H1 (cell line): ENCODE measurements at places on chromosomes 16 and 17. TPM values are rescaled to one million over a fixed set of nuclear protein-coding genes. Genes with fewer than 3 reads are reported as not detected.

GRCh38 chr16:3020247-3020603, at the start of gene TNFRSF12A:
Gene TNFRSF12A (plus strand): TSS chr16:3020368. CDS start chr16:3020398, 30 bp downstream.
- H3K4me1 ChIP-seq, result peaks cover 22% of the 10 kb centered on the region
- DNase-seq, result peak; percentile 85
- H3K27ac ChIP-seq, result peak within 1 kb of the TSS; percentile 83
- peak within 1 kb of the TSS; percentile 74 for H3K4me3 ChIP-seq

DNA sequence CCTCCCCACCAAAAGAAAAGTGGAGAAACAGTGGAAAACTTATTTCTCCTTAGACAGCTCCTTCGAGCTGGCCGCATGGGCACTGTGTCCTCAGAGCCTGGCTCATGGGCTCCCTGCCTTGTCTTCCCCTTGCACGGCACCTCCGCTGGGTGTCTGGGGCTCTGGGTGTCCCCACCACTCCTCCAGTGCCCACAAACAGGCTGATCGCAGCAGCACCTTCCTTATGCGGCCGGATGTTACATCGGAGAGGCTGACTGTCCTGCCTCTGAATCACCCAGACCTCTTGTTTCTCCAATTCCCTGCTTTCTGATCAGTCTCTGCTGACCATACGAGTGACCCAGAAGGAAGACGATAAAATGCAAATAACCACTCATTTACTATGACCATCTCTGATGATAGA, 121.7 kb downstream of the SLC39A11 start:
- no peak for DNase-seq
- H3K27me3 ChIP-seq, result no peaks in the 10 kb centered on the region
- H3K36me3 ChIP-seq, result no peaks in the 10 kb centered on the region
- no peak overlapping the region; the same call in 1 of the 2 replicates for H3K27ac ChIP-seq

DNA sequence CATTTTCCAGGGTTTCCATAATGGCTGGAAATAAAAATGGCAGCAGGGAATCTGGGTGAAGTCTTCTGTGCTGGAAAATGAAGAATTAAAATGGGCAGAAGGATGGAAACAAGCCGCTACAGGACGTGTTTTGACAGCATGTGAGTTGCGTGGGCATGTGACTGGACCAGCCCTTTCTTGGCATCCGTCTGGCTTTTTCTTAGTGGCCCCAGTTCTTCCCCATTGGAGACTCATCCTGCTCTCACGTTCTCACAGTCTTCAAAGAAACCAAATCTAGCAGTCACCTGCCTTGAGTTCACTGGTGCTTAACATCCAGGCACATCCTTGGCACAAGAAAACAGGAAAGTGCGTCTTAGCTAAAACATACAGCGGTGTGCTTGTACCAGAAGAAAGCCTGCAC, 180.2 kb upstream of the CACNG5 start:
- no peaks in the 10 kb centered on the region for H3K27me3 ChIP-seq
- H3K36me3 ChIP-seq, result no peaks in the 10 kb centered on the region
- 0 out of 2 replicates have a peak, but pooled peaks cover 3% of the 10 kb centered on the region for H3K4me1 ChIP-seq
- no peak for DNase-seq

DNA sequence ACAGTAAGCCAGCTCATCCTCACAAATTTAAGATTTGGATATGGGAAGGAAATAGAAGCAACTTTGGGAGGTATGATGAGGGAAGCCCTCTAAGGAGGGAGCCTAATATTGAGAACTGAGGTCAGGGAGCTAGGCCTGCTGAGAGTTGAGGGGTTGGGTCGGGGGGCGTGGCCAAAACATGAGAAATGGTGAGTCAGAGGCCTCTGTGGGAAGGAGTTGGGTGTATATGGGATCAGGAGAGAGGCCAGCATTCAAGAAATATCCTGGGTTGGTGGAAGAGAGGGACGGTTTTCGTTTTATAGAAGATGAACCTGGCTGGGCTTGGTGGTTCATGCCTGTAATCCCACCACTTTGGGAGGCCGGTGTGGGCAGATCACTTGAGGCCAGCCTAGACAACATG, 48.4 kb downstream of the CLEC16A start:
- H3K36me3 ChIP-seq, result no peaks in the 10 kb centered on the region; the same call in 1 of the 2 replicates
- no peak for DNase-seq
- no peaks in the 10 kb centered on the region for H3K4me1 ChIP-seq
- no peak overlapping the region; the same call in 1 of the 2 replicates for H3K27ac ChIP-seq
- no peaks in the 10 kb centered on the region for H3K27me3 ChIP-seq

DNA sequence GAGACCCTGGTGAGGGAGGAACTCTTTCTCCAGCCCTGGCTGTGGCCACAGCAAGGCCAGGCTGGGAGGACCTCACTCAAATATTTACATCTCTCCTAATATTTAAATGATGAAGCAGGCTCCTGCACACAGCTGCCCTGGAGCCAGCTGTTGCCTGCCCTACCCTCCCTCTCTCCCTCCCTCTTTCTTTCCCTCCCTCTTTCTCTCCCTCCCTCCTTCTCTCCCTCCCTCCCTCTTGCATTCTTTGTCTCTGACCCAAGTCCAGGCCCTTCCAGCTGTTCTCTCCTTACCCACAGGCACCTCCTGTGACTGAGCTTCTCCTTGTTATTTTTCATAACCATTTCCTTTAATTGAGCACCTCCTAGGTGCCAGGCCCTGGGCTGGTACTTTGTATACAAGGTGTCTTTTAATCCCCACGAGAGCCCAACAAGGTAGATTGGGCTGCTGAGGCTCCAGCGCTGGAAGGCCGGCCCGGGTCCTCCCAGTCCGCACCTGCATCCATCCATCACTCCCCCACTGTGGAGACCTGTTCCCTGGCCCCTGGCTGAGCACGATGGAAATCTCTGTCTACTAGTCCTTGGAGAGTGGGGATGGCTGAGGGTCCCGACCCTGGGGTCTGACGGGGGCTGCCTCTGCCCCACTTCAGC, 242.3 kb downstream of the SEC14L1 start:
- no peaks in the 10 kb centered on the region for H3K36me3 ChIP-seq
- no peak overlapping the region for H3K27ac ChIP-seq
- no peak for DNase-seq
- no peaks in the 10 kb centered on the region for H3K4me1 ChIP-seq
- H3K4me3 ChIP-seq, result no peak overlapping the region

Gene C1QL1
- 7.5 and 7.6 TPM in 2 replicates for total RNA-seq

Gene TMEM256
- total RNA-seq, result 97.0 and 104 TPM in 2 replicates

GRCh38 chr16:75555707-75556430, at the start of gene TMEM231:
Gene TMEM231 (minus strand): TSS chr16:75556252. CDS start chr16:75556209, 43 bp downstream.
- no peaks in the 10 kb centered on the region for H3K36me3 ChIP-seq
- no peaks in the 10 kb centered on the region for H3K27me3 ChIP-seq
- H3K4me3 ChIP-seq, result peak within 1 kb of the TSS; percentile 86
- peak; percentile 96 for DNase-seq

GRCh38 chr16:86968866-86969265, 348.3 kb downstream of the C16orf95 start:
- no peak for DNase-seq
- no peaks in the 10 kb centered on the region for H3K27me3 ChIP-seq
- no peaks in the 10 kb centered on the region for H3K4me1 ChIP-seq

Gene P3H4
- 22.6 and 23.4 TPM in 2 replicates for total RNA-seq

- H3K4me1 ChIP-seq, result peaks cover 2% of the 10 kb centered on the region
- H3K36me3 ChIP-seq, result no peaks in the 10 kb centered on the region
- no peaks in the 10 kb centered on the region for H3K27me3 ChIP-seq
- no peak for DNase-seq
- H3K4me3 ChIP-seq, result no peak overlapping the region
- H3K27ac ChIP-seq, result no peak overlapping the region
These were observed 4.8 kb upstream of the LPO start for GRCh38 chr17:58233543-58233942.

- peak overlapping the region; percentile 38 for H3K4me3 ChIP-seq
- peak; percentile 79 for DNase-seq
- peaks cover 39% of the 10 kb centered on the region for H3K4me1 ChIP-seq
- H3K36me3 ChIP-seq, result peaks cover 4% of the 10 kb centered on the region; the same call in 1 of the 2 replicates
- no peak overlapping the region for H3K27ac ChIP-seq
These were observed 1.1 kb upstream of the STUB1 start for GRCh38 chr16:678858-679813.

Gene TEDC2
- total RNA-seq, result 54.2 and 54.6 TPM in 2 replicates

- no peaks in the 10 kb centered on the region for H3K36me3 ChIP-seq
- no peaks in the 10 kb centered on the region for H3K4me1 ChIP-seq
- H3K27ac ChIP-seq, result no peak overlapping the region
- H3K4me3 ChIP-seq, result no peak overlapping the region
- no peak for DNase-seq
These were observed 221.0 kb upstream of the HS3ST3A1 start for GRCh38 chr17:13822700-13823099.

Gene GLIS2
- 17.4 and 18.6 TPM in 2 replicates for total RNA-seq

Gene CLEC18B
- 0.59 TPM in 1 of 2 replicates, not detected in the other for total RNA-seq

GRCh38 chr17:29565643-29566472, 979 bp downstream of the ABHD15 start:
- H3K4me3 ChIP-seq, result peak overlapping the region; percentile 76
- H3K27ac ChIP-seq, result no peak overlapping the region
- H3K4me1 ChIP-seq, result peaks cover 6% of the 10 kb centered on the region
- DNase-seq, result no peak
- H3K27me3 ChIP-seq, result peaks cover 11% of the 10 kb centered on the region

Gene CD300E
- not detected in 2 replicates for total RNA-seq

Gene SARM1
- total RNA-seq, result 6.5 and 9.2 TPM in 2 replicates

Gene SKAP1
- total RNA-seq, result not detected in 2 replicates

DNA sequence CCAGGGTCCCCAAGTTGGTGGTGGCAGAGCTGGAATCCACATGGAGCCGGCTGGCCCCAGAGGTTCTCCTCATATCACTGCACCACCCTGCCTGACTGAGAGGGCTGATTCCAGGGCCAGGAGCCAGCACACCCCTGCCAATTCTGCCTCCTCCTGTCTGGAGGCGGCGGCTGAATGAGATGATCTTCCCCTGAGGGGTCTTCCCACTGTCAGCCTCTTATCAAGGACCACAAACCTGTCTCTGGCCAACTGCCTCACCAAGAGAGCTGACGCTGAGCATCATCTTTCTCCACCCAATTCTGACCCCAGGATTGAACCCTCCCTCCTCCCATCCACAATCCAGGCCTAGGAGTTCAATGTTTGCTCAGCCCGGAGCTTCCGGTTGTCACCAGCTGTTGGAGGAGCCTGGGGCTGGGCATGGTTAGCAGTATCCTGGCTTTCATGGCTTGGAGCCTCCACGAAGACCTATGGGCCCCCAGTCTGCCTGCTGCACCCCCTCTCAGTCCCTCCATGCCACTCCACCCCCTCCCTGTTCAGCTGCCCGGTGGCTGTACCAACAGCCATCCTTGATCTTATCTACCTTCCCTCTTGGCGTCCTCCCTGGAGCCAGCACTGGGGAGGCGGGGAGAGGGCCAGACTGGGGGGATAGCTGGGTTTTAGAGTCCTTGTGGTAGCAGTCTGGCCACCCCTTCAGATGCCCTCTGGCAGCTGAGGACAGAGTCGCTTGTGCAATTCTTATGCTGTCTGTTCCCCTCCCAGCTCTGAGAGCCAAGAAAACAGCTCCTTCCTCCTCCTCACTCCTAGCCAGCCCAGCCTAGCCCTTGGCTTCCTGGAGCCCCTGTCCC, 25.6 kb downstream of the ABCC3 start:
- H3K4me1 ChIP-seq, result peaks cover 4% of the 10 kb centered on the region
- no peaks in the 10 kb centered on the region for H3K27me3 ChIP-seq
- no peak overlapping the region for H3K27ac ChIP-seq

- H3K27ac ChIP-seq, result no peak overlapping the region
- H3K36me3 ChIP-seq, result no peaks in the 10 kb centered on the region
- H3K4me1 ChIP-seq, result no peaks in the 10 kb centered on the region
- H3K27me3 ChIP-seq, result no peaks in the 10 kb centered on the region
These were observed 1.2 kb downstream of the KCNJ16 start for GRCh38 chr17:70076189-70076588.

- H3K4me3 ChIP-seq, result no peak overlapping the region
- H3K27ac ChIP-seq, result no peak overlapping the region
- DNase-seq, result no peak
These were observed 178.9 kb upstream of the SOX9 start for GRCh38 chr17:71941920-71942319.

DNA sequence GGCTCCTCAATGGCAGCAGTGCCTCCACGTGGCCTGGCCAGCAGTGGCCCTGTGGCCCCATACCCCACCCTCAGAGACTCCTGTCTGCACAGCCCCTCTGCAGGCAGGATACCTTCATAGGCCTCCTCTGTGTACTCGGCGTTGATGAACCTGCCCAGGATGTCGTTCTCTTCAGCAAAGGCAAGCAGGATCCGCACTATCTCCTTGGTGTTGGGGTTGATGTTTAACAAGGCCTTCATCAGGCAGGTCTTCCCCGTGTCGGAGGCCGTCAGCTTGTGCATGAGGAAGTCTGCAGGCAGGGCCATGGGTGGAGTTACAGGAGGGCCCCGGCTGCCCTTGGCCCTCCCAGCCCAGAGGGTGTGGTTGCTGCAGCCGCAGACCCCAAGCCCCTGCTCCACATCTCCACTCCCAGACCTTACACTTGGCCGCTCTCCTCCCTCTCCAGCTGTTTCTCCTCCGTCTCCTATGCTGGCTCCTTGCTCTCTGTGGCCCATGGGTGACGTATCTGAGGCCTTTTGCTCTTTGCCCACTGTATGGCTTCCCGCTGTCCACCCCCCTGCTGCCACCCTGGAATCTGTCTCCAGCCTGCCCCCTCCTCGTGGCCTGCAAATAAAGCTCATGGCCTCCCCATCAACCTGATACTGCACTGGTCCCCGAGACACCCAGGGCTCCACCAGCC, 15.1 kb downstream of the TRPV3 start:
- no peaks in the 10 kb centered on the region for H3K36me3 ChIP-seq
- no peaks in the 10 kb centered on the region for H3K27me3 ChIP-seq
- H3K27ac ChIP-seq, result no peak overlapping the region
- DNase-seq, result no peak

DNA sequence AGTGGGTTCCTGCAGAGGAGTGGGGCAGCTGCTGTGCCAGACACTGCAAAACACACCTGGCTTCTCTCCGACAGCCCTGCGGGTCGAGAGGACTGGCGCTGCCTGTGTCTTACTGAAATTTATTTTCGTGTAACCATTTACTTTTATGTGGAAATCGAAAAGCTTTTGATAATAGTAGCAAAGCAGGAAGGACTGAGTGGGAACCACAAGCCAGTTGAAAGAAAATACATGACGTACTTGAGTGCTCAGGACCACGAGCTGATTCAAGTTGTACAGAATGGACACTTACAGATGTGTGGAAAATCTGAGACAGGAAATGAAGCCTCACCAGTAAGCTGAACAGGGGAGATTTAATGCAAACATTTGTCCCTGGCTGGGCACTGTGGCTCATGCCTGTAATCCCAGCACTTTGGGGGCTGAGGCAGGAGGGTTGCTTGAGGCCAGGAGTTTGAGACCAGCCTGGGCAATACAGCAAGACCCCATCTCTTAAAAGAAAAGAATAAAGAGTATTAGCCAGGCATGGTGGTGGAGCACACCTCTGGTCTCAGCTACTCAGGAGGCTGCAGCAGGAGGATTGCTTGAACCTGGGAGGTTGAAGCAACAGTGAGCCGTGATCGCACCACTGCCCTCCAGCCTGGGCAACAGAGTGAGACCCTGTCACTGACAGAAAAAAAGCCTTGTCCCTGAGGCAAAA, 11.3 kb upstream of the RPL13 start:
- no peak overlapping the region for H3K27ac ChIP-seq
- no peak overlapping the region for H3K4me3 ChIP-seq
- H3K36me3 ChIP-seq, result peaks cover 14% of the 10 kb centered on the region
- no peaks in the 10 kb centered on the region for H3K27me3 ChIP-seq
